NCI-H187 (cell line): ENCODE measurements at places on chromosomes 3 and 15.

DNA sequence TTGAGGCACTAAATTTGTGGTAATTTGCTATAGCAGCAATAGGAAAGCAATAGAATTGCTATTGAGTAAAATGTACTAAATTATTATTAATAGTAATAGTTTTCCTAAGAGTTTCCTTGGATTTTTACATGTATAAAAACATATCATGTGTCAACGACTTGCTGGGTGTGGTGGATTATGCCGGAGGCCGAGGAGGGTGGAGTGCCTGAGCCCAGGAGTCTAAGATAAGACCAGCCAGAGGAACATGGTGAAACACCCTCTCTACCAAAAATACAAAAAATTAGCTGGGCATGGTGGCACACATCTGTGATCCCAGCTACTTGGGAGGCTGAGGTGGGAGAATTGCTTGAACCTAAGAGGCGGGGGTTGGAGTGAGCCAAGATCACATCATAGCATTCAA, 749.9 kb downstream of the TBL1XR1 start:
- DNase-seq = no peak

GRCh38 chr15:55279746-55280351, 9.8 kb downstream of the RAB27A start:
- DNase-seq = no peak

DNA sequence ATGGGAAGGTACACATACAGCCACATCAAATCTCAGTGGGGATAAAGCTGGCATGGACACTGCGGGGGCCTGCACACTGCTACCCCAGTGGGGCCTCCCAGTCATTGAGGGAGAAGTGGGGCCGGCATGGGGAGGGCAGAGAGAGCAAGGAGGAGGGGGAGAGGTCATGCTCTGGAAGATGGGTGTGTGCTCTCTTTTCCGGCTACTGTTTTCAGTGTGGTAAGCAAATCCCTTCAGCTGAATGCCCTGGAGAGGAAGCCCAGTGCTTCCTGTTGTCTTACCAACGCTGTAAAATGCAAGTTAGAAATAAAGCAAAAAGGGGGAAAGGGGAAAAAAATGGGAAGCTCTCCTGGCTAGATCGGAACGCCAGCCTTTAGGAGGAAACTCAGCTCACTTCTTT, 30.8 kb downstream of the NRROS start:
- no peak for DNase-seq

DNA sequence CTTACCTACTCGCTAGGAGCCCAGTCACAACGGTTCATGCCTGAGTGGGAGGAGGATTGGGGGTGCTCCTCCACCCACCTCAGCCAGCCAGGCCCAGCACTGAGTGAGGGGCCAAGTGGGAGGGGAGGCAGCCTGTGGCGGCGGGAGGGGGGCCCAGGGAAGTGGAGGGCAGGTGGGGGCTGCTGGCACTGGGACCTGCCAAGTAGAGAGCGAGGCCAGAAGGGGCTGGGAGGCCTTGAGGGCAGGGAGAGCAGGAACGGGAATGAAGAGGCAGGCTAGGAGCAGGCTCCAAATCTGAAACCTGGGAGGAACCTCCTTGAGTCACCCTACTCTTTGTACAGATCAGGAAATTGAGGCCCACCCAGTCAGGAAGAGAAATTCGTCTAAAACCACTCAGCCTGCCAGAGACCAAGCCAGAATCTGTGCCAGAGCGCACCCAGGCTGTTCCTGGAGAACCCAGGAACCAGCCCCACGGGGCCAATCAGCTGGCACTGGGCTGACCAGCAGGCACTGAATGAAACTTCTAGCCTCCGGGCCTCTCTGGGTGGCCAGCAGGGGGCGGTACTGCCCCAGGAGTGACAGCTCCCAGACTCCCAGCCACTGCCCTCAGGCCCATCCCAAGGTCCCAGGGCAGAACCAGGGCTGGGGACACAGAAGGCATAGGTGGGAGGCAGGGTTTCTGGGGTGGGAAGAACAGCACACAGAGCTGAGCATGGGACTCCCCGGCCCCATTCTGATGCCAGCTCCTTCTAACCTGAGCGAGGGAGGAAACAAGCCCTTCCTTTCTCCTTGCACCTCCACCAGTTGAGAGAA, 14.8 kb upstream of the CYP11A1 start:
- peak; percentile 25 for DNase-seq

GRCh38 chr3:64916937-64917336, 229.1 kb upstream of the ADAMTS9 start:
- DNase-seq = no peak

GRCh38 chr3:15486979-15487378, 34.5 kb downstream of the COLQ start:
- no peak for DNase-seq

DNA sequence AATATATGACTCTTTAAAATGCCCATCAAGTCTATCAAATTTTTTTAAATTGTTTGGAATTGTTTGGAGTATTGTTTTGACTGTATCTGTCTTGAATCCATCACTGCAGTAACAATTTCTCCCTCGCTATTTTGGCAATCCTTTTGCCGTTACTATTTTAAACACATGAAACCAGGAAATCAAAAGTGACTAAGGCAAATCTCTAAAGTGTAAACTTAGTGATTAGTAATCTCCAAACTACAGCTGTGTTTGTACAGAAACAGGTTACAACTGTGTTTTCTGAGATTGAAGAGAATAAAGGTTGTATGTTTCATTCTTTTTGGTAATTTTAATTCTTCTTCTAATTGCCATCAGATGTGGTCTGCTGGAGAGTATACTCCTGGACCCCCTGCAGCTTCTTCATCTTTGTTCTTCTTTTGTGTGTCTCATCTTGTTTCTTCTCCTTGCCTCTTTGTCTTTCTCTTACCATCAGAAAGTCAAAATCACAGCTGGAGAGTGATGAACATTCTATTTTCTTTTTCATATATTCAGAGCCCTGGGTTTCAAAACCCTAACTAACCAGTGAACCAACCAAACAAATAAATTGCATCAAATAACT, 465.4 kb downstream of the RBMS3 start:
- no peak for DNase-seq

- DNase-seq = peak; percentile 20
Measured at GRCh38 chr15:71800835-71801745, 9.3 kb upstream of the NR2E3 start.

- no peak for DNase-seq
Measured at GRCh38 chr3:110579840-110580550, 491.6 kb upstream of the NECTIN3 start.
